GM04504 (cell line): ENCODE measurements at places on chromosomes 5 and 9.
A peak's percentile ranks its signal among the peaks of the same experiment; 100 is the strongest.

GRCh38 chr9:7735311-7735710, 64.3 kb downstream of the DMAC1 start:
- DNase-seq, result no peak

DNA sequence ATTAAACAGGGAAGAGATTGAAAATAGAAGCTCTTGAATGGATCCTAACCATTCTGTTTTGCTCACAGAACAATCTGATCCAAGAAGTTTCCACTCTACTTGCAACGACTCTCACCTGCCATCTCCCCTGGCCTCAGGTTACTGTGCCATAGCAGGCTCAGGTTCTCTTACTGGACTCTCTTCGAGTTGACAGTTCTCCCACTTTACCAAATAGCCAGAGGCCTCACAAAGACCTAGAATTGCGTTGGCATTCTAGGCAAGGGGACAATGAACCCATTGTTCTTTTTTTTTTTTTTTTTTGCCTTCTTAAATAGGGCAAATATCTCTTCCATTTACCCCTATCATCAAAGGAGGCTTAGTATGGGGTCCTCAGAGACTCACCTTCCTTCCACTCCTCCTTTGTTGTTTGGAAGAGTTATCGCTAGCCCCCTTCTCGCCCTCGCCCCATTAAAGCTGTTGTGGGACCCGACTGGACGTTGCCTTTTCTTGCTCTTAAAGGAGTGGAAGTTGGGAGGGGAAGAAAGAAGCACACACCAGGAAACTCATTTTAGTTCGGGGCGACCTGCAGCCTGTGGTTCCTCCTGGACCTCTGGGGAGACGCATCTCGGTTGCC, 688 bp upstream of the PLPPR1 start:
- DNase-seq, result no peak

- DNase-seq, result no peak
Observed at GRCh38 chr5:119322948-119323537, 32.8 kb upstream of the TNFAIP8 start.

- no peak for DNase-seq
Observed at GRCh38 chr9:14525856-14526255, 167.4 kb downstream of the ZDHHC21 start.

- DNase-seq, result no peak
Observed at GRCh38 chr5:122187426-122187825, 58.1 kb downstream of the ZNF474 start.

GRCh38 chr9:92807757-92808725, 43.4 kb upstream of the BICD2 start:
- no peak for DNase-seq

DNA sequence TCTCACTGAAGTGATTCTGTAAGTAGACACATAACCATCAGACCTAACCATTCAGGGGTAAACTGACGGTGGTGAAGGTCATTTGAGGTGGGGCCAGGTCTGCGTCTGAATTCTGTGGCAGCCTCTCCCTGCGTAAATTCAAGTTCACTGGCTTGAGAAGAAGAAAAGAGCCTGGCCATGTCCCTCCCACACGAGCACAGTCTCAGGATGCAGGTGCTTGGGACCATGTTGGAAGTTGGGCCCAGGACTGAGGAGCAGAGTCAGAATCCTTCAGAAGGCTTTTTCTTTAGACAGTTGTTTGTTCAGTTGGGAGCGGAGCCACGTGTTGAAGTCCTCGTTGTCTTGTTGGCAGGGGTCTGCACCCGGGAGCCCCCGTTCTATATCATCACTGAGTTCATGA, 24.1 kb downstream of the QRFP start:
- no peak for DNase-seq

- DNase-seq, result no peak
Observed at GRCh38 chr9:132986640-132987620, 8.4 kb downstream of the GFI1B start.

GRCh38 chr5:103111468-103111867, 8.5 kb downstream of the GIN1 start:
- no peak for DNase-seq

DNA sequence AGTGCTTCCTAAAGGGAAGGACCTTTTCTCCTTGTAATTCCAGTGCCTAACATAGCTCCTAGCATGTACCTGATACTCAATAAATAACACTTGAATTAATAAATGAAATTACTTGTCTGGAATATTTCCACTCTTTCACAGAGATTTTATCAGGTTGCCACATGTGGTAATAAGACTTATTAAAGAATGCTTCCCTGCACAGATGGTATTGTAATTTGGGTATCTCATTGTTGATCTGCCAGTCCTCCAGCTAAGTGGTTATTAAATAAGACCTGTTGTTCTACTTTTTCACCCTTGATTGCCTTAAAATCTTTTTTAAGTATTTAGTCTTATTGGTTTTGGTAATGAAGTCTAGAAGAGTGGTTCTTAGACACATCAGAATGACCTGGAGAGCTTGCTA, 28.1 kb upstream of the CETN3 start:
- no peak for DNase-seq

DNA sequence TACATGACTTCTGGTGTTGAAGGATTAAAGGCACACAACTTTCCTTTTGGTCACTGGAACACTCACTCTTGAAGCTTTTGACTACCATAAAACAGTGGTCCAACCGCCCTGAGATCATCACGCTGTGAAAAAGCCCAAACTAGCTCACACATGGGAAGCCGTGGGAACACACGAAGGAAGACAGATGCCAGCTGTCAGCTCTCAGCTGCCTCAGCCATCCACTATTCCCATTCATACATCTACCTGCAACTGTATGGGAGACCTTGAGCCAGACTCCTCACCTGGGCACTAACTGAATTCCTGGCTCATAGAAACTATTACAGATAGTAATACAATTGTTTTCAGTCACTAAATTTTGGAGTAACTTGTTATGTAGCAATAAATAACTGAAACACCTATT, 246.1 kb downstream of the MSX2 start:
- no peak for DNase-seq

GRCh38 chr9:18588002-18588401, 114.0 kb downstream of the ADAMTSL1 start:
- DNase-seq, result no peak

DNA sequence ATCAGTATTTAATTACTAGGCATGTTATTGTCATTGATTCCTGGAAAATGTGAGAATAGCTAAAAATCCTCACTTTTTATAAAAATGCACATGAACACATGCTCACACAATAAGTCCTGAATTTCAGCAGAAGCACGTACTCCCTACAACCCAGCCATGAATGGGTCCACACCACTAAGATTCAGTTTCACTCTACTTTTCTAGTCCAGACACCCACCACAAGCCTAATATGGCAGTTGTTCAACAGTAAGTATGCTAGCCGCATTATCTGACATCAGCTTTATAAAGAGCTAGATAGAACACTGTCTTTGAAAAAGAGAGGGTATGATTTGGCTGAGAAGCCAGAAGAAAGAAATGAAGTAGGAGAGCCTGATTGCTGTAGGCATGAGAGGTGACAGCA, 639.3 kb downstream of the BRINP1 start:
- DNase-seq, result no peak

- DNase-seq, result peak; percentile 11
Observed at GRCh38 chr9:69044240-69045219, 9.0 kb downstream of the FXN start.

- no peak for DNase-seq
Observed at GRCh38 chr5:143400541-143401226, 2.8 kb downstream of the NR3C1 start.

DNA sequence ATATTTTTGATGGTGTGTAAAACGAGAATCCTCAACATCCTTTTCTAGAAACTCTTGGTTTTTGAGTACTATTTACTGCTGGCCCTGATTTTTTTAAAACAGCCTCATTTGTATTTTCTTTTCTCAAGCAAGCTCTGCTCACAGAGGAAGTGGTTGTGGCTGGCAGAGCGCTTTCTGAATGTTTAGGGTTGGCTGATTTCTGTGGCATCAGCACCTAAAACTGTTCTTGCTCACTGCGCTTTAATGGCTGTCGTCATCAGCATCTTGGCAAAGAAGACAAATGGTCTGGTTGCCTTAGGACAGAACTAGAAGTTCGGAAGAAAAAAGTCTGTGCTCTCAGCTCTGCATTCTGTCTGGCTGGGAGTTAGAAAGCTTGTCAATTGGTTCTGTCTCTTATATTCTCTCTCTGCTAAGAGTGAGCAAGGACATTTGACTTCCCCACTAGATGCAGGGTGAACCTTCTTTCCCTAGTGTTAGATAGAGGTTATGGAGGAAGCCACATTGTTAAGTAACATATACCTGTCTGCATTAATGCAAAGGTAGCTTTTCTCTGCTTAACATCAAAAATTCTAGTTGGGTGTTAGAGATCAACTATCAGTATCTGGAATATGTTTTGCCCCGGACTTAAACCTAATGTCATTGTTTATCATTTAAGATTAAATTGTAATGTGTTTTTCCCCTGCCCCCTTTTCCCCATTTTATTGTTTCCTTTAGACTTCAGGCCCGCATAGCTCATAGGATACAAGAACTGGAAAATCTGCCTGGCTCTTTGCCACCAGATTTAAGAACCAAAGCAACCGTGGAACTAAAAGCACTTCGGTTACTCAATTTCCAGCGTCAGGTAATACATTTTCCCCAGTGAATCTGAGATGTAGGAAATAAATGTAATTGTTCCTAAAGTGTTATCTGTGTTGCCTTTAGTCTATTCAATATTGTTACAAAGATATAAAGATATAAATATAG, 39.0 kb downstream of the SMARCA2 start:
- DNase-seq, result peak; percentile 37

- no peak for DNase-seq
Observed at GRCh38 chr9:121672986-121673385, 21.6 kb downstream of the DAB2IP start.

- no peak for DNase-seq
Observed at GRCh38 chr5:37811866-37812265, 28.0 kb downstream of the GDNF start.

DNA sequence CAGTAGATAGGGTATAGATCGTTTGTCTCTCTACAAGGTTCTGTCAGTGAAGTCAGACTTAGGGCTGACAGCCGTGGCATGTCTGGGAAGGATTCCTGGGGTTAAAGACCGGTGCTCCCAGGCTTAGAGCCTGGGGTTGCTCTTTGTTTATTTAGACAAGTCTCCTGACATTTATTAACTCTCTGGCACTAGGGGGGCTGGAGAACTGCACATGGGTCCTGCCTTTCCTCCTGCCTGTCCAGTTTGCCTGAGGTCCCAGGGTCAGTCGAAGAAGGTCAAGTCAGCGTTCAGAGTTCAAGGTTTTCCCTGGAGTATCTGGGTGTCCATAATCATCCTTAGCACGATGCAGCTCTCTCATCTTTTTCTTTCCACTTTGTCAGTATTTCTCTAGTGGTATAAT, 5.6 kb downstream of the EGFLAM start:
- no peak for DNase-seq

- no peak for DNase-seq
Observed at GRCh38 chr9:105632807-105633206, 29.4 kb upstream of the TAL2 start.

DNA sequence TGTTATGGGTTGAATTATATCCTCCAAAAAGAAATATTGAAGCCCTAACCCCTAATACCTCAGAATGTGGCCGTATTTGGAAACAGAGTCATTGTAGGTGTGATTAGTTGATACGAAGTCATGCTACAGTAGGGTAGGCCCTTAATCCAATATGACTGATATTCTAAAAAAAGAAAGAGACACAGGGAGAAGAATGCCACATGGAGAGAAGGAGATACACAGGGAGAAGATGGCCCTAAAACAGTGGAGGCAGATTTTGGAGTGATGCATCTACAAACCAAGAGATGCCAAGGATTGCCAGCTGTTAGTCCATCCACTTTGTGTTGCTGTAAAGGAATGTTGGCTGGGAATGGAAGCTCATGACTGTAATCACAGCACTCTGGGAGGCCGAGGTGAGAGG, 21.3 kb downstream of the ARRDC3 start:
- DNase-seq, result no peak

DNA sequence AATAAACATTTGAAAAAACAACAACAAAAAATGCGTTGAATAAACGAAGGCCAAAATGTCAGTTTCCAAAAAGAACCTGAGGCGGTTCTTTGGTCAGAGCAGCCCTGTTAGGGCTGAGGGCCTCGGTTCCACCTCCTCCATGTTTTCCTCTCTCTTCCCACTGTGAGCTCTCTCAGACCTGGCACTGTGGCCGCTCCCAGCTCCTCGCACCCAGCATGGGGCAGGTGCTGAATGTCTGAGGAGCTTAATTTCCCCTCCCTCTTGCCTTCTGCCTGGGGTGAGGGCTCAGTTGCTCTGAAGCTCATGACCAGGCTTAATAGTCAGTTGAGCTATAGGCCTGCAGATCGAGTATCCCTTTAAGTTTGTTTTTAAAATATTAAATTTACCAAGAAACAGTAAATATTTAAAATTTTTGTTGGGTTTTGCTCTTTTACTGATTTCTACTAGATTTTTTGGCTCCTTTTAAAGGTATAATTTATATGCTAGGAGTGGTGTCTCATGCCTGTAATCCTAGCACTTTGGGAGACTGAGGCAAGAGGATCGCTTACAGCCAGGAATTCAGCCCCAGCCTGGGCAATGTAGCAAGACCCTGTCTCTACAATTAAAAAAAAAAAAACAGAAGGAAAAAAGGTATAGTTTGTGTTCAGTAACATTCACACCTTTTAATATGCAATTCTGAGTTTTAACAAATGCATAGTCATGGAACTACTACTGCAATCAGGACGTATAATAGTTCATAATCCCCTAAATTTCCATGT, 28.1 kb downstream of the DAPK1 start:
- no peak for DNase-seq

DNA sequence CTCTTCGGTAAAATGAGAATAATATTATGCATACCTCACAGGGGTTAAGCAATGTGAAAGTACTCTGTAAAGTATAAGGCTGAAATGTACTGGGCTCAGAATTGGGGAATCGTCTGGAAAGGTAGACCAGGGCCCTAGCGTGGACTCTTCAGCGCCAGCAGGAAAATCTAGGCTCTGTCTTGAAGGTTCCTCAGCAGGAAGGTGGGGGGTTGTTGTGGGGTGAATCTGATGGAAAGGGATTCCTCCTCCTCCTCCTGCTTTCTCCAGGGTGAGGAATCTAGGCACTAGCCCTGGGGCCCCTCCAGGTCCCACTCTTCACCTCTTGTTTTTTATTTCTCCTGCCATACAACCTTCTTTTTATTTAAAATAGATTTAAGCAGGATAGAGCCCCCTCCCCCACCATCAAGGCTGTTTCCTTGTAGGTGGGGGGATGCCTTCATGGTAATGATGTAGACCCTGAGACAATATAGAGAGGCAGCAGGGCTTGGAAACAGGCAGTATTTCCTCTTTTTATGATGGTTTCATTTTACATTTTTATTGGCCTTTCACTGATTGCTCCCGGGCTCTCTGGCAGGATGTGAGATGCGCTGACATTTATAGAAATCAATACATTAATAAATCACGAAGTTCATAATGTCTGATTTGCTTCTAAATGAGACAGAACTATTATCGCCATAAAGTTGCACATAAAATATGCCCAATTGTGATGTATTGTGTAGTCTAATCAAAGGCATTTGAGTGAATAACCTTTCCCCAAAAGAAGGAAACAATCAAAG, 78.9 kb upstream of the GABRP start:
- DNase-seq, result no peak
